Activated CD4-positive, alpha-beta T cell treated with anti-CD3 and anti-CD28 coated beads for 4 hours (primary cell): ENCODE measurements at places on chromosomes 7 and 10.

DNA sequence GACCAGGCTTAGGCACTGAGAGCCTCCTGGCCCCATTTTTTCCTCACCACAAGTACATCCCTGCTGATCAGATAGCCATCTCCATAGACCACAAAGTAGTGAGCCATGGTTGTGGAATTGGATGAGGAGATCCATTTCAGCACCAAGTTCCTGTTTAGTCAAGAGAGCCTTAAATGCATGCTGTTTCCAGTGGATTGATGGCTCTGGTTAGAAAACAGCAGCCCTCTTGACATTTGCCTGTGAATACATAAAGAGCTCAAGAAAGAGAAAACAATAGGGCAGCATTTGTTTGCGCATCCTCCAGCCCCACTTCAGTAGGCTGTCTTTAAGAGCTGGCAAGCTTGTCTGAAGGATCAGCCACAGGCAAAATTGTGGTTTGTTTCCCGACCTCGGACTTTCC, 251.2 kb downstream of the POU6F2 start:
- no peak for DNase-seq

DNA sequence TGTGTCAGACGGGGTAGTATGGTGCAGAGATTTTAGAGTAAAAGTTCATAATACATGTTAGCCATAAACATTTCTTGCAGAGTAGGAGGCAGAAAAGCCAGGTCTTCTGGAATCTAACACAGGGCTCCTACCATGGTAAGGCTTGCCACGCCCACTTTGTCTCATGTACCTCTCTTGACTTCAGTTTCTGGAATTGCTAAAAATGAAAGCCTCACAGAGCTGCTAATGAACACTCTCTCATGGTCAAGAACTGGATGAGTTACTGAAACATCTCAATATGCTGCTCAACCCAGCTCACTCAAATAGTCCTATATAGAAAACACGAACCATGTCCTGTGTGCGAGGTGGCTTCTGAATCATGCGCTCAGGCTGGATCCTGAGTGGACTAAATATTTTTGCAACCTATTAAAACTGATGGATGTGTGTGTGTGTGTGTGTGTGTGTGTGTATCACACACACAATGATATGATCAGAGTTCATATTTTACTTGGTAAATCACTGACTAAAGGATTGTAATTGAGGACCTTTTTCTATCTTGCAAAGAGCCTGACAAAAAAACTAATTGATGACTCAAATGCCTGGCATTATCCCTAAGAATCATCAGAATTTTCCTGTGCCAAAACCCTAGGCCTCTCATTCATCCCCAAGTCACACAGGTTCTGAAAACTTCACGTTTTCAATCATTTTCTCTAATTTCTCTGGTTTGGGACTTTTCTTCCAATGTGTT, 1306.6 kb downstream of the XPNPEP1 start:
- DNase-seq: no peak

GRCh38 chr10:5476918-5477525, 22.3 kb downstream of the CALML5 start:
- no peak for DNase-seq

DNA sequence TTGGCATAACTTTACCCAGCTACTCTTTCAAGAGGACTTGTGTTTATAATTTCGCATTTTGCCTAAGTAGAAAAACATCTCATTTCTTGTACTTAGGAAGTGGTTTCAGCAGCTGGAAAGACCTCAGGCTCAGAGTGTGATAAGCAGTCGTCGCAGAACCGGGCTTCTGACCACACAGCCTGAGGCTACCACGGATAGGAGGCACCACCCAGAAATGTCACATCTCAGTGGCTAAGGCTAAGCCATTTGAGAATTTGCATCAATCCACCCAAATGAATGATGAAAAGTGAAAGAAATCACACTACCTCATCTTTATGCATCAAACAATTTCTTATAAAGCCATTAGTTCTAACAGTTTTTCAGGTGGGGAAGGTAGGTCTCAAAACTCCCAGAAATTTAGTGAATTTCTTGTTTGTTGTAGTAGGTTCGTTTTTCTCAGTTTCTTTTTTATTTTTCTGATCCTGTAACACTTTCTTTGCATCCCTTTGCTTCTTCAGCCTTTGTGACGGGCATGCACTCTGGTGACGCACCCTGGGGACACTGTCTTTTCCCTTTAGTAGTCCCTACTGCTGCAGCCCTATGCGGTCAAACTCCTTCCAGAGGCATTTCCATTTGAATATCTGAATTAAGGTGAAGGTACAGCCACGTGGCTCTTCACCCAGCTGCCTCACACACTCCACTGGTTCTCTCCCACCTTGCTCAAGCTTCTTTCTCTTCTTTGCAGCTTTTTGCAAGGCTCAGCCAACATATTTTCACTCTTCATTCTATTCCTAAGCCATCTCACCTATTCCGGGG, 68.5 kb downstream of the MAP3K8 start:
- no peak for DNase-seq

GRCh38 chr7:53383131-53383530, 347.7 kb downstream of the POM121L12 start:
- no peak for DNase-seq

DNA sequence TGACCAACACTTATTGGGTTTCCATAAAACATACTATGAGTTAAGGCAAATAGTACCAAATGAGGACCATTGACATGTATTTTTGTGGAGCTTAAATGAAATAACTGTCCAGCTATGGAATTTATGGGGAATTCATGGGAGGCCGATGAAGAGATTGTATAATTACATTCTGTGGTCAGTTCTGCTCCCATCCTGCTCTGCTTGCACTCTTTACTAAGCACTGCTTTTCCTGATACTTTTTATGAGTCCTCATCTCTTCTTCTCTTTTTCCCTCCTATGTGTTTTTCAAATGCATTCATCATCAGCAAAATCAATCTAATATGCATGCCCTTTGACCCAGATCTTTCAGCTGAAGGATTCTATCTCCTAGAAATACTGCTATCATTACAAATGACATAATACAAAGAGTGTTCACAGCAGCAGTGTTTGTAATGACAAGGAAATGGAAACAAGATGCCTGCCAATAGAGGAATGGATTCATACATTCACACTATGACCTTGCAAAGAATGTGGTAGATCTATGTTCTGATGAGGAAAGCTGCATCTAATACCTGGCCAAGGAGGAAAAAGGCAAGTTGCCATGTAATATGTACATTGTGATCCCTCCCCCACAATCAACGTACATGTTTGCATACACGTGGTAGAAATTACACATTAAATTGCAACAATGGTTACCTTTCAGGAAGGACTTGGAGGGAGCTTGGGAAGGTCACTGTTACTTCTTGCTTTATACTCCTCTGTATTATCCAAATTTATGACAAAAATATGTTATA, 73.9 kb downstream of the PCGF5 start:
- no peak for DNase-seq

- DNase-seq: peak; percentile 81
Observed at GRCh38 chr10:62048919-62049623, 147.6 kb downstream of the ARID5B start.
